Nephron progenitor cell (in vitro differentiated cells): ENCODE measurements at places on chromosomes 4 and X.

- no peak for DNase-seq
These were observed 28.3 kb downstream of the TXLNG start for GRCh38 chrX:16814597-16814996.

DNA sequence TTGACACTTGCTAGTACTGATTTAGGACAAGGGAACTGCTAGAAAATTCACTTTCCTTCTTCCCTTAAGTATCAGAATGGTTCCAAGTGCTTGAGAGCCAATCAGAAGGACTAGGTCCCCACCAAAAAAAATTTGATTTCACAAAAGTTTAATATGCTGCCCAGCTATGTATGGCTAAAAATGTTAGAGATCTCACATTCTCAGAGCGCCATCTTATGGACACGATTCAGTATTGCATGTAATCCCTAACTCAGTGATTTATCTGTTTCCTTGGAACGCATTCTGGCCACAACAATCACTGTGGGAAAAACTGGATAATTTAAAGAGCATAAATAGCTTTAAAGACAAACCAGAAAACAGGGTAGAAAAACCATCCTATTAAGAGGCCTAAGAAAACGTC is 255.1 kb upstream of the GPC4 start:
- DNase-seq: peak; percentile 32

DNA sequence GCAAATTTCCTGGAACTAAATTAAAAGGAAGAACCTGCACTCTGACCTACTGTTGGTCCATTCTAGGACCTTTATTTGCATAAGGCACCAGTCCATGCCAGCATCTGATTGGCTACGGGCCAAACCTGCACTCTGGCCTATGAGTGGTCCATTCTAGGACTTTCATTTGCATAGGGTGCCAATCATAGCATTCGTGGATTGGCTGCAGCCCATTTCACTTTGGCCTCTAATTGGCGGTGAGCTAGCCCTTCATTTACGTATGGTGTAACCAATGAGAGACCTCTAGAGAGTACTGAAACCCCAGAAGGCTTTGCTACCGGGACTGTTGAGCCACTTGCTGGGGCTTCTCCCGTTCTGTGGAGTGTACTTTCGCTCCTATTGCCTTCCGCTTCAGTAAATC is 6.1 kb upstream of the RNF175 start:
- DNase-seq: no peak

GRCh38 chrX:132858018-132858417 is 100.4 kb downstream of the HS6ST2 start:
- no peak for DNase-seq
